ENCODE measurements at places on chromosomes 2 and 18.

DNA sequence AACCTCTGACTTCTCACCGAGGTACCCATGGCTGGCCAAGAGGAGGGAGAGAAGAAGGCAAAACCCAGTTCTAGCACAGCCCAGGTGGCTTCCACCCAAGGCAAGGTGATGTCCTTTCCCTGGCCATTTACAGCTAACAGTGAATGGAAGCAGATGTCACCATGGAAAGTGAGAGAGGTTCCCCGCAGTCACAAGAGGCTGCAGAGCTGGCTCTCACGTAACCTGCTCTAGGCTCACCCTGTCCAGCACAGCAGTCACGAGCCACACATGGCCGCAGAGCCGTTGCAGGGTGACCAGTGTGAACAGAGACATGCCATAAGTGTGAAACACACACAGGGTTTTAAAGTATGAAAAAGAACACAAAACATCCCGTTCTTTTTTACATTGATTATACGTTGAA, 169.4 kb downstream of the TNS1 start:
- peak; percentile 55 for DNase-seq

DNA sequence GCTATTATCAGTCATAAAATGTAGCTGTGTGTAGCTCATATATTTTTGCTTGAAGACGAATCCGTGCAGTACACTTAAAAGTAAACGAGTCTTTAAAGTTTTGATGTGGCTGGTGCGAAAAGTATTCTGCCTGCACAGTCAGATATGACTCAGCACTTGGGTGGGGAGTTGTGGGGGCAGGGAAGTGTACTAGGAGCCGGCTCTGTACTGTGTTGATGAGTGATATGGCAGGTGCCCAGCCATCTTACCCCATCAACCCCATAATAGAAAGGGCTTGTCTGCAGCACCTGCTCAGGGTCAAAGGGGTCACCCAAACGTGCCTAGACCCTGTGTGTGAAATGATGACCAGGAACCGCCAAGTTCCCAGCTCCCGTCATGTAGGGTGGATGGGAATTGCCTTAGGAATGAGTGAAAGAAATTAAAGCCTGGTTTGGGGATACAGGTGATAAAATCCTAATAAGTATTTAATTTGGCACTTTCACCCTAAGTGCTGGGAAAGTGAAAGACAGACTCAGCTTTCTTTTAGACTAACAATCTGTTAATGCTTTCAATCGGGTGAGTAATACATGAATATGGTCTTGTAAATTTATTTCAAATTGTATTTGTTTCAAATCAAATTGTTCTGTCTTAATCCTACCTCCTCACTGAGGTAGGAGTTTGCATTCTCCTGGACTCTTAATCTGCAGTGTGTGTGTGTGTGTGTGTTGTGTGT, 48.0 kb downstream of the BCL2L11 start:
- peak; percentile 61 for DNase-seq

- no peak for DNase-seq
Observed at GRCh38 chr2:190069936-190070696, 7.6 kb upstream of the MSTN start.

- DNase-seq, result no peak
Observed at GRCh38 chr2:16226943-16227664, 286.8 kb downstream of the MYCN start.

GRCh38 chr2:235894839-235895238, 273.3 kb downstream of the GBX2 start:
- no peak for DNase-seq

DNA sequence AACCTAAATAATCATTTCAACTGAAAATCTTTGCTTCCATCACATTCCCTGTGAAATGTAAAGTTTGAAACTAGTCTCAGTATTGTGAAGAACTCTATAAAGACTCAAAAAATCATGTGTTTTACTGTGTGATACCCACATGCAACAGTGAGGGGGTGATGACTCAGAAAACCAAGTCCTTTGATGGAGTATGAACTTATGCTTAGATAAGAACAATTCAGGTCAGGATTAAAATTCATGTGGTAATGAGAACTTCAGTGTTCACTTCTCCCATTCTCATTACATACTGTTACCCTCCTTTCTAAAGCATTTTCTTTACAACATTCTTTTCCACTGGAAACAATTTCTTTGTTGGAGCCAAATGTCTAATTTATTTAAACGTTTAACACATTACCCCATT, 360.2 kb downstream of the FSIP2 start:
- no peak for DNase-seq

DNA sequence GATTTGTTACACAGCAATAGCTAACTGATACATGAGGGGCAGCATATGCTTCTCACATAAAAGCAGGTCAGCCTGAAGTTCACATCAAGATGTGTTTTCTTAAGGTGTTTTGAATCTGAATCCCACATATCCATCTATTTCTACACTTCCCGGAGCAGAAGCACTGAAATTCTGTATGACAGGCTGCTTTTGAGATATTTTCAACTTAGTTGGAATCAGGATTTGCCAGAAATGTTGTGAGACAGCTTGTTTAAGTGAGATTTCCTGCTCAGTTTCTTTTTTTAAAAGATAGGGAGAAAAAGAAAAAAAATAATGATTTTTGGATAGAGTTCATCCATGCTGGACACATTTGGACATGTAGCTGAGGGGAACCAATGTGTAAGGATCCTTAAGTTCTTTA, 501.5 kb upstream of the CELF4 start:
- no peak for DNase-seq

GRCh38 chr18:35306588-35307250, 16.7 kb upstream of the ZSCAN30 start:
- DNase-seq, result no peak

DNA sequence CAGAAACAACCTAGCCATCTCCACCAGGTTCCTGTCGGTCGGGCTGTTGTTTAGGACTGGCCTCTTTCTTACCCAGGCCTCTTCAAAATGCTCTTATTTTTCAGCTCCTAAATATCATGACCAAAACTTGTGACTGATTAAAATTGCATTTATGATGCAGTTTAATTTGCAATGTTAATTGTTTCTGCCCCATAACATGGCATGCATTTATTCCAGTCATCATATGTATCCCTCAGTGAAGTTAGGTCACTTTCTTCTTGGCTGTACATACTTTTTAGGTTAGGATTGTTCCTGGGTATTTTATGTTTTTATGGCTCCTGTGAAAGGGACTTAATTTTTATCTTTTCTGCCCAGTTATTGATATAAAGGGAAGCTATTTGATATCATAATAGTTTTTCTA, 50.6 kb downstream of the CHRNA1 start:
- DNase-seq, result no peak

GRCh38 chr2:150062416-150062815, 425.1 kb downstream of the RND3 start:
- DNase-seq, result no peak

- no peak for DNase-seq
Observed at GRCh38 chr2:111669928-111670695, 213.9 kb downstream of the ANAPC1 start.

- no peak for DNase-seq
Observed at GRCh38 chr2:2033691-2034090, 289.4 kb upstream of the PXDN start.

GRCh38 chr2:16729335-16729734, 63.7 kb upstream of the CYRIA start:
- DNase-seq, result no peak

- DNase-seq, result no peak
Observed at GRCh38 chr2:236970656-236971010, 115.1 kb upstream of the COPS8 start.

- DNase-seq, result no peak
Observed at GRCh38 chr2:230787101-230787500, 74.5 kb downstream of the CAB39 start.

GRCh38 chr2:21916934-21917522, 793.3 kb downstream of the TDRD15 start:
- DNase-seq, result no peak

- no peak for DNase-seq
Observed at GRCh38 chr2:20137131-20137571, 85.7 kb upstream of the LAPTM4A start.

DNA sequence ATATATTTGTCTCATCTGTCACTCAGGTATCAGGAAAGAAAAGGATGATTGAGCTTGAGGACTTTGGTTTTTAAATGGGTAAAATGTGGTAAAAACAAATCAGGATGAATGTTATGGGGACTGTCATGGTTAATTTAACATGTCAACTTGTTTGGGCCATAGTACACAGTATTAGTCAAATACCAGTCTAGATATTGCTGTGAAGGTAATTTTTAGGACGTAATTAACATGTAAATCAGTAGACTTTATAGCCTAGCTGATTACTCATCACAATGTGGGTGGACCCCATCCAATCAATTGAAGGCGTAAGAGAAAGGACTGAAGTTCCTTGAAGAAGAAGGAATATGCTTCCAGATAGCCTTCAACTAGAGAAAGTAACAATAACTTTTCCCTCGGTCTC, 275.7 kb upstream of the ZNF804A start:
- no peak for DNase-seq

GRCh38 chr2:55837073-55837472, 86.5 kb downstream of the EFEMP1 start:
- no peak for DNase-seq

DNA sequence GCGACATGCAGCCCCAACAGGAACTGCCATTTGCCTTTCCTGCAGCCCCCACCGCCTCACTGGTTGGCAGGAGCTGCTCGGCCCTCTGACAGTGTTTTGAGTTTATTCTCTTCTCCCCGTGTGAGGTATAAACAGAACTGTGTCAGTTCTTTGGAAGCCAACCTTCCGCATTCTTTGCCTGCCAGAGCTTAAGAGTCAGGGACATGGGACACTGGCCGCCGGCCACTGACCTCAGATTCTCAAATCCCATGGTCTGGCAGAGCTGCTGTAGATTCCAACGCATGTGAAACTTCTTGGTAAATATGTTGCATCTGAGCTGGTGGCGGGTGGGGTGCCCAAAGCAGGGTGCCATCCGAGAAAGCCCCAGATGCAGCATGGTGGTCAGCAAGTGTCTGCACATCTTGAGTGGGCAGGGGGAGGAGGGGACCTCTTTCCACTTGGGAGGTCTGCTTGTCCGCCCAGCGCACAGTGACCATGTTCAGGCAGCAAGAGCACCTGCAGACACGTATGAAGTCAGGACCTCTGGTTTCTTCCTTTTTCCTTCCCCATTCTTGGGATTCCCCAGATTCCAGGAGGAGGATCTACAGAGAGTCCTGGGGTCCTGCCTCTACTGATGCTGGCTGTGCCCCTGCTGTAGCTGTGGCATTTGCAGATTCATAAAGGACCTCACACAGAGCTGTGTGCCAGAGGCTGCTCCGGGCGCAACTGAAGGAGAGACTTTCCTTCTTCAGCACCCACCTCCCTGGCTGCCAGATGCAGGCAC, 23.8 kb downstream of the ASB18 start:
- DNase-seq, result peak; percentile 70

- no peak for DNase-seq
Observed at GRCh38 chr2:212176151-212176550, 362.5 kb downstream of the ERBB4 start.

- DNase-seq, result no peak
Observed at GRCh38 chr2:73963385-73964120, 21.2 kb upstream of the TET3 start.

DNA sequence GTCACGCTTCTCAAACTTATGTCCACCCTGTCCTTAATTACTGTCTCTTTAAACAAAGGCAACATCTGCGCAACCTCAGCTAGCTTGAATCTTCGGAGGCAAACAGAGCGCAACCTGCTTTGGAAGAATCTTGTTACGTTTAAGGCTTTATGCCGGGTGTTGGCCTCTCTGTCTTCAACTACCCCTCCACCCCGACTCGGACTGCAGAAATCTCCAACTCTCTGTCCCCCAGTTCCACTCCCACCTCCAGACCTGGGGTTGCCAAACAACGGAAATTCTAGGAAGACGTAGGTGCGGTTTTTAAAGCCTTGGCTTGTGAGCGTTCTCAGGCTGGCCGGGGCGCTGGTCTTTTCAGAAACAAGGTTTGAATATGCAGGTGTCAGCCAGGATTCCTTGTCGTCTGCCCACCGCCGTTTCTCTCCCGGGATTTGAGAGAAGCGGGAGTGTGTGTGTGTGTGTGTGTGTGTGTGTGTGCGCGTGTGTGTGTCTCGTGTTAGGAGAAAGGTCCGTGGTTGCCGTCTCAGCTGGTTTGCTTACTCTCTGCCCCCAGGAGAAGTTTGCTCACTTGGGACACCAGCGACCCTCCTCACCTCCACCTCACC, 1.1 kb upstream of the ONECUT2 start:
- no peak for DNase-seq

- DNase-seq, result no peak
Observed at GRCh38 chr2:10571673-10572072, 118.1 kb downstream of the NOL10 start.

DNA sequence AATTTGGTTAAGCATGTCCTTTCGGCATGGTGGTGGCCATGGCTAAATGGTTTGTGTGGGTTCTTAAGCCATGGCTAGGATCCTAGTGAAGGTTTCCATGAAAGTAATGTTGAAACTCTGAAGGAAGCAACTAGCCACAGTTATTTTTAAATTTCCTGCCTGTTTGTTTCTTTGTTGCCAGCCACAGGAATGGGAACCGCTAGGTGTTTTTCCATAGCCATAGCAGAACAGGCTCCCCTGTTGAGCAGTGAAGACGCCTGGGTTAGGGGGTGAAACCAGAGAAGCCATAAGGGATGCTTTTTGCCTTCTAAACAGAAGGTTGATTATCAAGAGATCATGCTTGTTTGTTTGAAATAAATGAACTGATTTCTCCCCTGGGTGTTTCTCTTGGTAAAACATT, 60.1 kb upstream of the CHMP1B start:
- DNase-seq, result no peak

DNA sequence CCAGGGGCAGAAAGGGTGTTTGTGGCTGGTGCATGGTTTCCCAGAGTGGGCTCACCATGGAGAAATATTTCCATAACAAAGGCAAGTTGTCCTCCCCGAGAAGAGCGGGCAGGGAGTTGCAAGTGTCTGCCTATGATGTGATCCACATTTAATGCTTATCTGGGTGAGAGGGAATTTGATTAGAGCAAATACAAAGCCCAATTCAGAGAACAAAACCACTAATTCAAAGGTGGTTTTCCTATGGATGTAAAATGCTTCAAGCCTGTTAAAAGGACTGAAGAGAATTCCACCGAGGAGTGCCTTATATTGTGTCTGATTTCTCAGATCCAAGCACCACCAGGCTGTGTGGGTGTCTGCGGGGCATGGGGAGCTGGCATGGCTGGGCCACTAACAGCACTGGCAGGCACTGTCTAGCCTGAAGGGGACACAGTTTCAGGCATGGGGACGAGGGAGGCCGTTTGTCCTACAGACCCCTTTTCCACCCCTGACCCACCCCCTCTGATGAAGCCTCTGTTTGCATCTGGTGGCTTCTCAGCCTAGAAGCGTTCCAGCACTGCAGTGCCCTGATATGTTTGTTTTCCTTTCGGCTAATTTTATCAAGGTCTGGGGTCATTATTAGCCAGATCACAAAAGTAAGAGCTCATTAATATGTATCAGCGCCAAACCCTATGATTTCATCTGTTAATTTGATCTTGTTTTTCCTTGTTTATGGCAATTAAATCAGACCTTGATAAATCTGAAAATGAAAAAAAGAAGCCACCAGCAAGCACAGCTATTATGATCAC, 357.3 kb downstream of the HRH4 start:
- peak; percentile 41 for DNase-seq

GRCh38 chr18:57434536-57435494, at the start of gene ONECUT2:
Gene ONECUT2, plus strand, starts transcription at chr18:57435374. Its CDS starts 343 bp downstream, at chr18:57435717.
- DNase-seq, result peak; percentile 96

Data from right cardiac atrium (tissue), 5 donors.